ENCODE measurements at places on chromosomes 6 and 20.
A peak's percentile ranks its signal among the peaks of the same experiment; 100 is the strongest.

DNA sequence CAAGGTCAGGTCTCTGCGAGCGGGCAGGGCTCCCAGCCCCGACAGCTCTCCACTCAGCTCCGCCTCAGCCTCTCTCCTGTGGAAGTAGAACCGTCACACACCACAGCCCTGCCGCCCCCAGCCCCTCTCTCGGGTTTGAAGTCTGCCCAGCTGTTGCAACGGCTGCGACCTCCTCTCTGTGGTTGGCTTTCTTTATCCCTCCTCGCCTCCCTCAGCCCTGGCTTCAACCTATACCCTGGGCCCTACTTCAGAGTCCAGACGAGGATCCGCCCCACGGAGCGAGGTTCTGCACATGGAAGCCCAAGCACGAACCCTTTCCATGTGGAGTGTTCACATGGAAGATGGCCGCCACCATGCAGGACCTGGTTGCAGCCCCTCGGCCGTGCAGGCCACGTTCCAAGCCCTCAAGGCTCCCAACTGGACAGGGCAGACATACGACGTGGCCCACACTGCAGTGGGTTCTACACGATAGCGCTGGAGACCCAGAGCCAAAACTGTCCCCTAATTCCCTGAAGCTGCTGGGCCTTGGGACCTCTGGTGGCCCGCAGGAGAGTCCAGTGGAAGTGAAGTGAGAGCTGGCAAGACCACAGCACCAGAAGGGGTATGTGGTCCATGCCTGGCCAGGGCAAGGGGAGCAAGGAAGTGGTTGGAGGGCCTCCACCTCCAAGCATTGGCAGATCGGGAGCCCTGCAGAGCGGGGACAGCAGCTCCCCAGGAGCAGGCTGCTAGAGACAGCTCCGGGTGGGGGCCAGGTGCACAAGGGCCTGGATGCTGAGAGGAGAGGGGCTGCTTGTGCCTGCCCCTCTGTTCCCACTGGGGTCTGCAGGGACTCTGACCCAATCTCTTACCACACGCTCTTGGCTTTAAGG, 69.8 kb downstream of the GINS1 start:
- DNase-seq = no peak

- no peak for DNase-seq
Observed at GRCh38 chr20:53828088-53828681, 234.5 kb upstream of the ZNF217 start.

- DNase-seq = no peak
Observed at GRCh38 chr6:80001337-80001736, 3.1 kb upstream of the TTK start.

GRCh38 chr20:1493536-1493935, 2.3 kb upstream of the SIRPB2 start:
- DNase-seq = no peak

DNA sequence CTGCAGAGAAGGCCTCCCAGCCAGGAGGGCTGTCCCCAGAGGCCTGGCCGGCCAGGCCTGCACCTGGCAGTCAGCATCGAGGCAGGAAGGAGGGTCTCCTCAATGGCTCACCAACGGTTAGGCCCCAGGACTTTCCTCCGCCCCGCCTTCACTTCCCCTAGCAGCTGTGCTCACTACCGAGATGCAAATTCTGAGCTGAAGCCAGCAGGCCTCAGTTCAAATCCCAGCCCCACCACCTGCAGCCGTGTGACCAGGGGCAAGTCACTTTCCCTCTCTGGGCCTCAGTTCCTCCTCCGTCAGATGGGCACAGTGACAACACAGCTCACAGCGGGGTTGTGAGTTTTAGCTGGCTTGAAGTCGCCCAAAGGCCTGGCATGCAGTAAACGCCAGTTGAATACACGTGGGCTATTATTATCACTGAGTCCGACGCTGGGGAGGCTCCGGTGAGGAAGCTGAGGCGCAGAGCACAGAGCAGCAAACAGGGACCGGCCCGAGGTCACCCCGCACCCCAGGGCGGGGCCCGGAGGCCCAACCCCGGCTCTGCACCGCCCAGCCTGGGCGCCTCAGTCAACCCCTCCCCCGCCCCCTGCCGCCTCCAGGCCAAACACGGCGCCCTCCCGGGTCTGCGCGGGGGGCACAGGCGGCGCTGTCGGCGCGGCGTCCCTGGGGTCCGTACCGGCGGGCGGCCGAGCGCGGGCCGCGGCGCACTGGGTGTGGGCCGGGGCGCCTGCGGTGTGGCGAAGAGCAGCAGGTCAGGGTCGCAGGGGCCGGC, 671 bp downstream of the E2F1 start:
- DNase-seq = peak; percentile 75

- peak; percentile 34 for DNase-seq
Observed at GRCh38 chr6:85449818-85450759, at the start of gene NT5E. TSS of gene NT5E (plus strand) at chr6:85450083. CDS start at chr6:85450140, 57 bp downstream.

DNA sequence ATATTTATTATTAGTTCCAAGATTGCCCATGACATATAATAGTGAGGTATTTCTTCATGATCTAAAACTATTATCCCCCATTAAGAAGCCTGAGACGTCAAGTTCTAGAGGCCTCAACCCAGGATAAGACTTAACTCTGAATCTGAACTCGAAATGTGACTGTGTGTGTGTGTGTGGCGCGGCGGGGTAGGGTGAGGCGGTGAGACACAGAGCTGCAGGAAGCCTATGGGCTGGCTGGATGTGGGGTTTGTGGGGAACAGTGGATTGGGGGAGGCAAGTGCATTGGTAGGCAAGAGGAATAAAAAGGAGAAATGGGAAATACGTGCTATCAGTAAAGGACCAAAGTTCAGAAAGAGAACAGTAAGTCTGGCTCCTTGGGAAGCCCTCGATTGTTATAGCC, 66.5 kb upstream of the RNF146 start:
- no peak for DNase-seq

GRCh38 chr20:46562373-46563169, 12.1 kb upstream of the OCSTAMP start:
- DNase-seq = peak; percentile 74

GRCh38 chr20:61564628-61565027, 312.6 kb downstream of the CDH4 start:
- DNase-seq = no peak

DNA sequence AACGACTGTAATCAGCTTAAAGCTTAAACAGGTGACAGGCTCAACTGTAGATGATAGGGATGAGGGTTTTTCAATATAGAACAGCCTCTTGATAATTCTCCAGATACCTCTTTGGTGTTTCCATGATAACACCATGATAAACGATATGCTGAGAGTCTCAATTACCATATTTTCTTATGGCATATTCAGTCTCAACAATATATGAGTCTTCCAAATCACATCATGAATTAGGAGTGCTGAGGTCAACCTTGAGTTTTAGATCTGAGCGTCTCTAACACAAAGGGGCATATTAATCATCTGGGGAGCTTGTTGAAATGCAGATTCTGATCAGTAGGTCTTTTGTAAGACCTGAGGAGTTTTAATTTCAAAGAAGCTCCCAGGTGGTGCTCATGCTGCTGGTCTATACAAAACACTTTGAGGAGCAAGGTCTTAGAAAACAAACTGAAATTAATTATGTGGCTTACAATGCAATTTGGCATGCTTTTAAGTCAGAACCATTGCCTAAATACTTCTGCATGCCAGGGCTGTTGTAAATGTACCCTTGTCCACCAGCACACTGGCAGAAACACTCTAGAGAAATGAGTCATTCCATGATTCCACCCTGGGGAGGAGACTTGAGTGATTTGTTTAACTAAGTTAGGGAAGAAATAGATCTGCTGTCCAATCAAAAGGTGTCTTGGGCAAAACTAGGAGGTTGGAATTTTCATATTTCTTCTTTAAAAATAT, 49.6 kb downstream of the PTCHD4 start:
- DNase-seq = no peak

DNA sequence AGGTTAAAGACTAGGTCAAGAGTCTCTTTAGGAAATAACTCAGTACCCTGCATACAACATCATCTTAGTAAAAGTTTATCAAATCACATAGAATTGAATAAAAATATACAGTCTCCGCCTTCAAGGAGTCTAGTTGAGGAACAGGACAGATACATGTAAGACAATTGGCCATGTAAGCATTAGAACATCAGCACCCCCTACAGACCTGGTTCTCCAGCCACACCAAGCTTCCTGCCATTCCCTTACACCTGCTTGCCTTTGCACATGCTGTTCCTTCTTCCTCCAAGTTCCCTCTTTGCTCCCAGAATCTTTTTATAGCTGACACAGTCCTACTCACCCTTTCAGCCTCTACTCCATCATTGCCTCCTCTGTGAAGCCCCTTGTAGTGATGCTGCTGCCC, 187.8 kb upstream of the LRFN2 start:
- no peak for DNase-seq

GRCh38 chr6:15153191-15153590, 92.7 kb upstream of the JARID2 start:
- no peak for DNase-seq

GRCh38 chr6:151326116-151326825, 65.1 kb downstream of the ZBTB2 start:
- no peak for DNase-seq

DNA sequence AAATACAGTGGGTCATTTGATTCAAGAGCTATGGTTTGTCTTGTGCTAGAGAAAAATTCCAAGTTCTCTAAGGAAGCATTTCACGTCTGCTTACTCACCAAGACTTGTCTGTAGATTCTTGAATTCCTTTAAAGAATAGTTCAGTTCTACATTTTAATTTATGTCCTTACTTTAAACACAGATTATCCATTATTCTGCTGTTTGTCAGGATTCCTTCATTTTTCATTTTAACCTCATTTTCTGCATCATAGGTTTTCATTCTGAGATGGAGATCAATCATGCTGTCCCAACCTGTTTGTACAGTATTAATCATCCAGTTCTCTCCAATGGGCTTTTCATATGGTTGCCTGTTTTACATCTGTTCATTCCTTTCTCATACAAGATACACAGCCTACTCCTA, 24.5 kb upstream of the POPDC3 start:
- DNase-seq = no peak

DNA sequence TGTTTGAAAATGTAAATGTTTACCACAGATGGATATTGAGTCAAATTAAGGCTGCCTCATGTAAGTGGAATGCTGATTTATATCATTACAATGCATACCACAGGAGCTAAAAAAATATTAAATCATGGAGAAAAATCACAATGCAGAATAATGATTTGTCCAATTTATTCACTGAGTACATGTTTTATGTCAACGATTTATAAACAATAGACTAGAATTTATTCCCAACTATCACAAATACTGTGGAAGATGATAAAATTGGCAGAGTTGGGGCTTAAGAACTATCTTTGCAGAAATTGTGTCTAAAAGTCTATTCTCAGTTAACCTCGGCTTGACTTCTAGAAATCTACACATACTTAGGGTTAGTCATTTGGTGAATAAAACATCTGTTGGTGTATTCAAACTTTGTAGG, 472.1 kb upstream of the MARCKS start:
- DNase-seq = no peak

GRCh38 chr6:11653028-11653583, 115.6 kb downstream of the TMEM170B start:
- peak; percentile 19 for DNase-seq

GRCh38 chr20:49346682-49347081, 68.8 kb upstream of the ZNFX1 start:
- DNase-seq = no peak

DNA sequence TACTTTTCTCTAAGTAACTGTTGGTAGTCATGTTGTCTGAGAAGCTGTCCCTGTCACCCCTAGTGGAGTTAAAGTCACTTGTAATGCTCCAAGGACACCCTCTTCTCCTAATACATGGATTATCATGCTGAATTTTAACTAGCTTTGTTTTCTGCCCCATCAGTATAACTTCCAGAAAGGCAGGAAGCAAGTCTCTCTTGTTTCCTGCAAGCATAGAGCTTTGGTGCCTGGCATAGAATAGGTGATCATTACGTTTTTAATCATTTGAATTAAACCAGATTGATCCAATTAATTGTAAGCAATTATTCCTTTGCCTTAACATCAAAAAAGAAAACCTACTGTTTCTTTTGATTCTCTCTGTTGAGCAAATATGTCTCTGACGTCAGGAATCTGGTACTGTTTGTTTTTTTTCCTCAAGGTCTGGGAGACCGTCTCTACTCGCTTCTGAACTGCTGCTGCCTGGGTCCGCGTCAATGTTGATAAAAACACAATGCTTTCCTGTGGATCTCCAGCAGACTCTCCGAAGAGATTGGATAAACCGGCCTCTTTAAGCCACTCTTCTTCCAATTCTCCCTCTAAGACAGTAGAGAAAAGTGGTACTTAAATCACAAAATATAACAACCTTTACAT, 71.8 kb downstream of the ARHGAP18 start:
- DNase-seq = no peak

- no peak for DNase-seq
Observed at GRCh38 chr20:19830211-19830785, 72.2 kb downstream of the RIN2 start.

GRCh38 chr6:100105138-100105537, 111.1 kb upstream of the MCHR2 start:
- DNase-seq = no peak

DNA sequence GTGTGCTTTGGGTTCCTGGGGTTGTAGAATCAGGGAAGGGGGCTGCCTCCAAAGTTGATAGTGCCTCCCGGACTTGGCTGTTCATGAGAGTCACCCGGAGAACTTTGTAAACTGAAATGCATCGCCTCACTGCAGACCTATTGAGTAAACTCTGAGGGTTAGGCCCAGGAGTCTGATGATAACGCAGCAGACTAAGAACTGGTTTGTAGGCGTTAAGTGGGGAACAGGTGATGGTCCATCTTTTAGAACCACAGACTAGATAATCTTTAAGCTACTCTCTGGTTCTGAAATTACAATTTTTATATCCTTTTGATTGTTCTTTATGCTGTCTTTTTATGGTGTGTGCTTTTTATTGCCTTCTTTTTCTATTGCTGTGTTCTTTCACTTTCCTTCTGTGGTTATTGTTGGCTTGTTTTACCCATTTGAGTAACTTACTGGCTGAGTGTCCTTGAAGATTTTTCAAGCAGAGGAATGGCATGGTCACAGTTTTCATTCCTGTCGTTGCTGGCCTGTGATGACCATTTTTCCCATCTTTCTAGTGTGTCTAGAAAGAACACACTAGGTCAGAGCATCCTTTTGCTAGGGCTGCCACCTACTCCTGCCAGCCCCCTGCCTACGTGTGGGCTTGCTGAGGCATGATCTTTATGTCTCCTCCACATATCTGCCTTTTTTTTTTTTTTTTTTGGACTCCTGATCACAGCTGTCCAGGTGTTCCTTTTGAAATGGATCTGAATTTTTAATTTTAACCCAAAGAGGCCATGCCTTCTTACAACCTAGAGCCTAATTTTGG, 30.9 kb downstream of the LRRC1 start:
- no peak for DNase-seq

GRCh38 chr6:106252687-106253086, 72.9 kb downstream of the ATG5 start:
- DNase-seq = no peak

GRCh38 chr20:37933786-37934633, 31.1 kb downstream of the VSTM2L start:
- no peak for DNase-seq

DNA sequence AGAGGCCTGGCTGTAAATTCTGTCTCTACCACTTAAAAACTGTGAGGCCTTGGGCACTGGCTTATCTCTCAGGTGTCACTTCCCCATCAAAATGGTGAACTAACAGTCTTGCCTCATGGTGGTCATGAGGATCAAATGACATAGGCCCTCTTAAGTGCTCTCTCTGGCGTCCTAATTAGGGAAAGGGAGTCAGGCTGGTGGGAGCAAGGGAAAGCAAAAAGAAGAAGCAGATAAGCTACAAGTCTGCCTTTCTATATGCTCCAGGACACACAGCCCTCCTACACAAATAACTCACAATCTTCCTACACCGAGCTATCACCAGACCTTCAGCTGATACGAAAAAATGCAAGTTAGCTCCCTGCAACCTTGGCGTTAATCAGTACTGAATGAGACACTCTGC, 19.5 kb upstream of the SLC22A16 start:
- no peak for DNase-seq

GRCh38 chr6:109768485-109768884, 77.4 kb downstream of the FIG4 start:
- no peak for DNase-seq
